Activated naive CD4-positive, alpha-beta T cell treated with anti-CD3 and anti-CD28 coated beads for 36 hours (primary cell): ENCODE measurements at places on chromosomes 11 and 22. TPM values are rescaled to one million over a fixed set of nuclear protein-coding genes. Genes with fewer than 3 reads are reported as not detected.

GRCh38 chr22:20847318-20847822 is 11.2 kb downstream of the PI4KA start:
- H3K36me3 ChIP-seq: no peaks in the 10 kb centered on the region
- no peak overlapping the region for H3K4me3 ChIP-seq
- H3K27me3 ChIP-seq: no peaks in the 10 kb centered on the region

GRCh38 chr11:72702096-72702495 is 27.9 kb upstream of the PDE2A start:
- no peaks in the 10 kb centered on the region for H3K4me1 ChIP-seq
- peaks cover 23% of the 10 kb centered on the region for H3K36me3 ChIP-seq
- no peak for DNase-seq
- H3K27ac ChIP-seq: no peak overlapping the region

DNA sequence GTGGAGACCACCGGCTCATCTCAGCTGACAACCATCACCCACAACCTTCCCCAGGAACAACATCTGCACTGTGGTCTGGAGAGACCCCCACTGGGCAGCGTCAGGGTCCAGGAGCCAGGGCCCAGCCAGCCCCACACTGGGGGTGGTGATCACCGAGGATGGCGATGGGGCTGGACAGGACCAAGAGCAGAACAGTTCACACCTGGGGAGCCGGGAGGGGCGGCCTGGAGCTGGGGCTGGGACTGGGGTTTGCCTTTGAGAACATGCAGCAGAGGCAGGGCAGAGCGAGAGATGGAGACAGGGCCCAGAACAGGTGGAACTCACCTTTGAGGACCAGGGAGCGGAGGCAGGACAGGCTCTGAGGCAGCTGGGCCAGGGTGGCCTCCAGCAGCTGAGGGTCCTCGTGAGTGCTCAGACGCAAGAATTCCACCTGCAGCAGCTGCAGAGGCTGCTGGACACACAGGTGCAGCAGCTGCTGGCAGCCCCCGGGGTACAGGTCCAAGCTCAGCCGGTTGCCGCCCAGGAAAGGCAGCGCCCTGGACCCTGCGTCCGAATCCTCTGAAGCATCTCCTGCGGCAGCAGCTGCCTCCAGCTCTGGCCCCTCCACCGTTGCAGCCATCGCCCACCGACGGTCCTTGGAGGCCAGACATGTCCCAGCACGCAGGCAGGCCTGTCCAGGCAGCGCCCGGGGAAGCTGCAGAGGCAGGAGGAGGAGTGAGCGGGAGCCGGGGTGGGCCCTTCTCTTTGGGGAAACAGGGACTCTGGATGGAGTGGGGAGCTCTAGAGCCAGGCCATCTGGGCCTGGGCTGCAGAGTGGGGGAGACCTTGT is 1.0 kb downstream of the PIDD1 start:
- DNase-seq: no peak
- H3K4me3 ChIP-seq: peak overlapping the region; percentile 82
- H3K4me1 ChIP-seq: peaks cover 21% of the 10 kb centered on the region
- peaks cover 1% of the 10 kb centered on the region for H3K36me3 ChIP-seq
- H3K27me3 ChIP-seq: no peaks in the 10 kb centered on the region
- peak overlapping the region; percentile 56 for H3K27ac ChIP-seq

RIN1 gene
- total RNA-seq: 2.0 TPM

- no peak overlapping the region for H3K27ac ChIP-seq
- no peaks in the 10 kb centered on the region for H3K27me3 ChIP-seq
- no peak for DNase-seq
- no peak overlapping the region for H3K4me3 ChIP-seq
These were observed 961 bp downstream of the SUSD2 start for GRCh38 chr22:24181996-24182899.

DNA sequence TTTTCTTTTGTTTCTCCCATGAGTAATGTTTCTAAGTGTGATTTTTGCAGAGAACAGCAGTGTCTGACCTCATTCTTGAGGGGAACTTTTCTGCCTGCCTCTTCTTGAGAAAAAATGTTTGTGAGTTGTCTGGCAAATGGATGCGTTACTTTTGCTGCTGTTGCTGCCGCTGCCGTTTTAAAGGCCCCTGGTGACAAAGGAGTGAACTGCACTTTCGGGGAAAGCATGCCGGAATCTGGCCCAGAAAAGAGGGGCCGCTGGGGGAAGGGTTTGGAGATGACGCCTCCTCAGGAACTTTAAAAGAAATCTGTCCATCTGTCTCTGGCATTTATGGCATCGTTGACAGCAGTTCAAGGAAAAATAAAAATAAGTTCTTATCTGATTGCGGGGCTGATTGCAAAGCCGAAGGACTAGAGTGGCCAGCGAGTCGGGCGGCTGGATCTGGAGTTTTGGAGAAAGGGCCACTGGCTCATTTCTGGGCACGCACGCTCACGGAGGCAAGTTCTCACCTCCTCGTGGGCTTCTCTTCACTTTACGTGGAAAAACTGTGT is 16.5 kb downstream of the ZBTB16 start:
- peak overlapping the region; percentile 2 for H3K4me3 ChIP-seq
- peaks cover 1% of the 10 kb centered on the region for H3K36me3 ChIP-seq
- H3K4me1 ChIP-seq: peaks cover 75% of the 10 kb centered on the region
- H3K27ac ChIP-seq: peak overlapping the region; percentile 75
- H3K27me3 ChIP-seq: peaks cover 4% of the 10 kb centered on the region

SLCO2B1 gene
- total RNA-seq: not detected

- no peak overlapping the region for H3K27ac ChIP-seq
- H3K4me3 ChIP-seq: no peak overlapping the region
- H3K36me3 ChIP-seq: no peaks in the 10 kb centered on the region
- no peaks in the 10 kb centered on the region for H3K4me1 ChIP-seq
- DNase-seq: no peak
These were observed 7.6 kb upstream of the CCKBR start for GRCh38 chr11:6251990-6252473.

DNA sequence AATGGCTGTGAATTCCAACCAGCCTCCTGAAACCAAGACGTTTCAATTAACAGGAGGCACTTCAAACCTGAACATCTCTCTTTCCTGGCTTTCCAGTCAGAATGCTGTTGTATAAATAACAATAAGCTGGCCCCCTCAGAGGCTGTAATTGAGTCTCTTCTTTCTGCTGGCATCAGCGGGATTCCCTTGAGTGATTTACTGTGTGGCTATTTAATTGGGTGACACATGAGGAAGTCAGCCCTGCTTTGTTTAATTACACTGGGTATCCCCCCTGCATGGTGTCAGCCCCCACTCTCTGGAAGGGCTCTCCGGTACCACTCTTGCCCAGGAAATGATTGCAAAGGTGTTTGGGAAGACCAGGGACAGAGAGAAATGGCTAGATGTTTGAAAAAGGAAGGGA is 101.6 kb downstream of the NTM start:
- no peak overlapping the region for H3K27ac ChIP-seq
- no peak for DNase-seq
- no peaks in the 10 kb centered on the region for H3K36me3 ChIP-seq

GRCh38 chr22:20433686-20434241 is 3.9 kb downstream of the SCARF2 start:
- peaks cover 57% of the 10 kb centered on the region for H3K27me3 ChIP-seq
- no peak overlapping the region for H3K27ac ChIP-seq
- H3K36me3 ChIP-seq: no peaks in the 10 kb centered on the region

SLC5A1 gene
- not detected for total RNA-seq

DNA sequence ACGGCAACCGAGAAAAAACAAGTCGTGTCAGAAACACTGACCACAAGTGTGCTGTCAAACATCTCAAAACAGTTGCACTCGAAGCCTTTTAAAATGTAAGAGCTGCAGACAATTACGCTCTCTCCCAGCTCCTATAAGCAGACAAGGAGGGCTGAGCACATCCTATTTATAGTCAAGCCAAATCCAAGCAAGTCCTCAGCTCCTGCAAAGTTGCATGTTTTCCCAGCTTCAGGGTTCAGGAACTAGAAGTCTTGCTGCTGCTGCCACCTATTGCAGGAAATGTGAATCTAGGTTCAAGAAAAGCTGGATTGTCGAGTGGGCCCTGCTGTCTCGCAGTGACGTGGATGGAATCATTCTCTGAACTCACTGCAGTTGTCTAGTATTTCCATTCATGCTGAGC is 15.5 kb downstream of the EFCAB6 start:
- peaks cover 3% of the 10 kb centered on the region for H3K36me3 ChIP-seq
- no peak overlapping the region for H3K27ac ChIP-seq
- DNase-seq: no peak
- H3K4me1 ChIP-seq: no peaks in the 10 kb centered on the region
- H3K27me3 ChIP-seq: peaks cover 3% of the 10 kb centered on the region

OR8D4 gene
- not detected for total RNA-seq
